ENCODE measurements at places on chromosomes 4 and X. TPM values are rescaled to one million over a fixed set of nuclear protein-coding genes. Genes with fewer than 3 reads are reported as not detected.

Gene ADH5
- 193 TPM for total RNA-seq

DNA sequence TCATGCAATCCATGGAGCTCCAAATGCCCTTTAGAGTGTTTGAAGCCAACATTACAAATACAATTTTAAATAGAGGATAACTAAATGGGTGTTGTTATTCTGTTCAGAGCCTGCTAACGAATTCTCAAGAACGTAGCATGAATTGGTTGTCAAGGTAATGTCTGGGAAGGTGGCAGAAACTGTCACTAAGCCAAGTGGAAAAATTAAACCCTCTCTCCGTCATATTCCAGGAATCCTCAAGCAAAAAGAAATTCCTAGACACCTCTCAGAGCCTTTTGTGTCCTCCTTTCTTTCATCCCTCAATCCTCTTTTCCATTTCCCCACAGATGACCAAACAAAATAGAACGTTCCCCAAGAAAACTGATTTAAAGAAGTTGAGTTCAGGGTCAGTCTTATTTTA, 204.0 kb downstream of the MID1 start:
- DNase-seq: no peak

- no peak for DNase-seq
These were observed 10.2 kb upstream of the STK32B start for GRCh38 chr4:5040856-5041620.

GRCh38 chr4:98930311-98930865, 1.5 kb upstream of the EIF4E start:
- no peak for DNase-seq

- DNase-seq: no peak
These were observed 877 bp upstream of the NKX1-1 start for GRCh38 chr4:1406981-1407656.

GRCh38 chrX:51837451-51837850, 56.0 kb upstream of the MAGED1 start:
- no peak for DNase-seq

DNA sequence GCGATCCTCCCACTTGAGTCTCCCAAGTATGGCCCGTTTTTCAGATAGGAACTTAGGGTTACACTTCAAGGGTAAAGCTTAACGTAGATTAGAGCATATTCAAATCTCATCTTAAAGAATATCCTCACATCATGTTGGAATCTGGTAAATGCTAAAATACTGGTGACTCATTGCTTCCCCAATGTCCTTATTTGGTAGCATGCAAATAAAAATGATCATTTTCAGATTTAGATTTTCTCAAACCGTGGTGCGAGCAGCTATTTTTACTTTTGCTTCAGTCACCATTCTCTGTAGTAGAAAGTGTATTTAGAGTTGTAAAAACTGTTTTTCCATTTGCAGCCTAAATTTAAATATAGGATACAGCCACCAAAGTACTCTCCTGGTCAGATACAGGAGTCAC, 101.5 kb upstream of the MAML3 start:
- DNase-seq: no peak
